ENCODE measurements at places on chromosomes 5 and 9.

DNA sequence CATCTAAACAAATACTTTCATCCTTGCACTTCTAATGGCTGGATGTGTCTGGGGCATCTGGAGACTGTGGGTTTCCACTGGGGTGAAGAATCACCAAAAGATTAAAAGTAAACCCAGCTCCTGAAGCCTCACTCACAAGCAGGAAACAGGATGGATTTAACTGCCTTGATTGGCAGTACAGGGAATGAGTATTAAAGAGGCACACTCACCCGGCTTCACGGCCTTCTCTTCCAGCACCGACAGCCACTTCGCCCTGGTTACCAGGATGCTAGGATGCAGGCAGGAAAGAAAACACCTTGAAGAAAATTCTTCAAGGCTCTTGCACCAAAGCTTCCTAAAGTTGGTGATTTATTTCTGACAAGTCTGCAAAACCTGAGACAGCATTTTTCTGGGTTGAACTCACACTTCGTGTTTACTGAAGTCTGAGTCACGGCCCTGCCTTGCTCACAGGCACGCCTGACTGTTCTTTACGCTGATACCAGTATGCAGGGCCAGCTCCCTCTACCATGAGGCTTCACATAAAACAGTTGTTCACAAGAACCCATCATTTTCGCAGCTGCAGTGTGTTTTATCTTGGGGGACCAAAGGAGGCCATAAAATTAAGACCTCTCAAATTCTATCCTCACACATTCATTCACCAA is 56.5 kb upstream of the ZNF354A start:
- no peak for DNase-seq

- no peak for DNase-seq
Observed at GRCh38 chr9:14062586-14063221, 251.2 kb downstream of the NFIB start.

DNA sequence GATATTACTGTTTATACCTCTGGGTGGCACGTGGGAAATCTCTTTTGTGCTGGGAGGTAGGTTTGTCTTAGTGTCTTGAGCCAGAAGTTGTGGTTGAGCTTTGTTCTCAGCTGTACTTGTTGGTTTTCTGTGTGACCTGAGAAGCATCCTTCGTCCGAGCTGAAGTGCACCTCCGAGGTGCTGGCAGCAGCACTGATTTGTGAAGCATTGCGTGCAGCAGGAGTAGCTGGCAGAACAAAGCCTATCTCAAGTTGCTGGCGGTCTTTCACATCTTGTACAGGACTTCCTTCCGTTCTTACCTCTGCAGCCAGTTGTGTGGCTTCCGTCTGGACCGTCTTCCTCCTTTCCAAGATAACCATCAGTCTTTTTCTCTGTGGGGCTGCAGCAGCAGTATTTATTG is 4.3 kb downstream of the PRRC2B start:
- no peak for DNase-seq

GRCh38 chr9:19985081-19985480 is 196.2 kb upstream of the SLC24A2 start:
- no peak for DNase-seq

DNA sequence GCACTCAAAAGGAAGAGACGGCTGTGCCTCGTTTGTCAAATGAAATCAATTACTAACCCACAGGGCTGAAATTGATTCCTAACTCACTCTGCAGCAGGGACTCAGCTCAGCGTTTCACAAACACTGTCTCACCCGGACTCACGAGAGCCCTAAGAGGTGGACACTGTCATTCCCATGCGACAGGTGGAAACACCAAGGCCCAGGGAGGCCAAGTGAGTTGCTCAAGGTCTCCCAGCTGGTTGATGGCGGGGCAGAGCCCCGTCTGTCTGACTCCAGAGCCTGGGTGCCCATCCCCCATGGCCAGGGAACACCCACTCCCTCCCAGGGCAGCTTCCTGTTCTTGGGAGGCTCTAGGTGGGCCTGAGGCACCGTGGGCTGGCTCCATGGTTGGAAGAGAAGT is 1.3 kb upstream of the PLPP7 start:
- DNase-seq = no peak

GRCh38 chr5:181566-181965 is 9.7 kb upstream of the LRRC14B start:
- DNase-seq = no peak

DNA sequence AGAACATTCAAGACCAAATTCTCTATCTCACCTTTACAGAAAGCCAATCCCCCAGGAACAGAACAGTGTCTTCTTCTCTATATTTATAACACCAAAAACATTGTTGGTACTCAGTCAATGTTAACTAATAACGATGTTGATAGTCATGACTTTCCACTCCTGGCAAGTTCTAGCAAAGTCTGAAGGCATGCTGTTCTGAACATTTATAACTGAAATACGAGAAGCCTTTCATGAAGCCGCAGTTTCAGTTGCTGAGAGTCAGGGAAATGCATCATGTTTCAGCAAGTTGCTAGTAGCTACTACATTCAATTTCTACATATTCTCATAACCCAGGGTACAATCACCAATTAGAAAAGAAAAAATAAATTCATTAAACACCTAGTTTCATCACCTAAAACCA is 301.4 kb downstream of the PDE4D start:
- no peak for DNase-seq

DNA sequence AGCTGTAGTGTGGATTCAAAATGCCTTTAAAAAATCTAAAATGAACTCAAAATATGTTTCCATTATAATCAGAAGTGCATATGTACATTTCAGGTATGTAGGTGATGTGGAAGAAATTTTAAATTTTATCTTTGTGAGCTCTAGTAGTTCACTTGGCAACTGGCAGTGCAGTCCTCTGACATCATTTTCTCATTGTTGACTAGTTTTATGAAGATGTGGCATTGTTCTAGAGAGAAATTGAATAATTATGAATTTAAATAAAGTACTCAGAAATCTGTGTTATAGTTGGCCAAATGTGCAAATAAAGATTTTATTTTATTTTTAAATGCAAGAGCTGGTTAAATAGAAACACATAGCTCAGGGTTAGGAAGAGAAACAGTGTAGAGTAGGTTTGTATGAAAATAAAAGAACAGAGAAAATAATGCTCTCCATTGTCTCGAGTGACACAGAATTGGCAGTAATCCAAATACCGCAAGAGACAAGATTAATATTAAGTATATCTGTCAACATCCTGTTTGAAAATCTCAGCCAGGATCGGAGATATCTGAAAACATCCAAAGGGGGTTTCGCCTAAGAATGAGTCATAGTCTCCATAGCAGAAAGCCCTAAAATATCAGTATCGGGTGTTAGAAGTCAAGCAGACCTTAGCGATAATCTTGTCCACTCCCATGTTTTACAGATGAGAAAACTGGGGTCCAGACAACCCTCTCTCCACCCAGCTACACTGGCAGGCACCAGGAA is 189.4 kb downstream of the CCDC192 start:
- DNase-seq = no peak

- DNase-seq = no peak
Observed at GRCh38 chr9:87214991-87215390, 267.7 kb upstream of the GAS1 start.

DNA sequence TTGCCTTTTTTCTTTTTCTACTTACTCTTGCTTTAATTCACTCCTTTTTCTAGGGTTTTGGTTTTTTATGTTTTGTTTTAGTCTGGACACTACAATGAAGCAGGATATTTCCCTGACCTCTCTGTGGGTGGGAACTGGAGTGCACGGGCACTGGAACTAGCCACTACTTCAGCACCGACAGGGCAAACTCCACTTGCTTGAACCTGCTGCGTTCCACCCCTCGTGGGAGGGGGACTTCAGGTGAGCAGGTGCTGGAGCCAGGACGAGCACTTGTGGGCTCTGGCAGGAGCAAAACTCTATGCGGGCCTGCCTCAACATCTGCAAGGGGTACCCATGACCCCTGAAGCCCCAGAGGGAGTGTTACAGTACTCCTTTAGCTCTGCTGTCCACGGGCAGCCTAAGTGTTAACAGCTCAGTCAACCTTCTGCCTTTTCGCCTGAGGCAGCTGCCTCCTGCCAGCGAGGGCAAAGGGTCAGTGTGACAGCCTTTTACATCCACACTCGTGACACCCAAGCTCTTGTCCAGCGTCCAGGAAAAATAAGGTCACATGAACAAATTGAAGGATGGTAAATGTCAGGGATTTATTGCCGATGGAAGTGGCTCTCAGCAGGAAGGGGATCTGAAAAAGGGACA is 144.1 kb upstream of the NFIL3 start:
- no peak for DNase-seq

DNA sequence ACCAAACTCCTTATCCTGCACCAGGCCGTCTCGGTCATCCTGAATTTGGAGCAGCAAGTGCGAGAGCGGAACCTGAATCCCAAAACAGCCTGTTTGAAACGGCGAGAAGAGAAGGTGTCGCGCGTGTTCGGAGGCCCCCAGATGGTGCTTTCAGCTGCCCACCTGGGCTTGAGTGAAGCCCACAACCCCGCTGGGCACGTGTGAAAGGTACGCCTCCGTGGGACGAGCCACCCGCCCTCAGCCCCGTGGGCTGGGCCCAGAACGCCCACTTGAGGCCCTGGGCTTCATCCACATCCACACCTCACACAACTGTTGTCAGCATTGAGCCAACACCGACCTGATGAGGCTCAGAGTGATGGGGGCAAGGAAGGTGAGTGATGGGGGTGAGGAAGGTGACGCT is 72.8 kb downstream of the INSL6 start:
- DNase-seq = no peak

DNA sequence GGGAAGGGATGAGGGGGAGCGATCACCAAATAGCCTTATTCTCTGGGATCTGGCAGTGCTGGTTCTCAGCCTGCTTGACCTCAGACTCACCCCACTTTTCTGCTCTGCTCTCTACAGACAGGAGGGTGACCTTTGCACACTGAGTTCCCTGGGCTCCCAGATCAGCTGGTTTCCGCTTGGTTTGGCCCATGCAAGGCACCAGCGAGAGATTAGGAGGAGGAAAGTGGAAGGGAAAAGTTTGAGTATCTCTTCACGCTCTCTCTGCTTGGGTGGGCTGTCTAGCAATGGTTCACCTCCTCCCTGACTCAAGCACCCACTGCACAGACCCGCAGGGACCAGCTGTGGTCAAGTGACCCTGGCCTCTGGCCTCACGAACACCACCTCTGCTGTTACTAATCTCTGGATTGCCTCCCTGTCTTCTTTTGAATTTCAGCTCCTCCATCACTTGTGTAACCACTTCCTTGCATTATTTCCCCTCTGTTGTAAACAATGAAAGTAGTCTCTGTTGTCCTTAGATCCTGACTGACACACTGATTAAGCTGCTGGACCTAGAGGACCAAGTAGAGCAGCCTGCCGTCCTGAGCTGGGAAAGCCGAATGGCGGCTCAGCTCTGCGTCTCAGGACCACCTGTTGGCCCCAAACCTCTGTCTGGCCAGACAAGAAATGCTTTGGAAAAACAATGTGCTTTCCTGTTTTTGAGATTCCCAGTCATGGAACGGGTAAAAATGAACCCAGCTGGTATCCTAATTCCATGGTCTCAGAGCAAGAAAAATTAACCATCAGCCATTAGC is 186.6 kb downstream of the CRB2 start:
- DNase-seq = no peak

- DNase-seq = no peak
Observed at GRCh38 chr9:18800579-18800978, 232.4 kb downstream of the SAXO1 start.

DNA sequence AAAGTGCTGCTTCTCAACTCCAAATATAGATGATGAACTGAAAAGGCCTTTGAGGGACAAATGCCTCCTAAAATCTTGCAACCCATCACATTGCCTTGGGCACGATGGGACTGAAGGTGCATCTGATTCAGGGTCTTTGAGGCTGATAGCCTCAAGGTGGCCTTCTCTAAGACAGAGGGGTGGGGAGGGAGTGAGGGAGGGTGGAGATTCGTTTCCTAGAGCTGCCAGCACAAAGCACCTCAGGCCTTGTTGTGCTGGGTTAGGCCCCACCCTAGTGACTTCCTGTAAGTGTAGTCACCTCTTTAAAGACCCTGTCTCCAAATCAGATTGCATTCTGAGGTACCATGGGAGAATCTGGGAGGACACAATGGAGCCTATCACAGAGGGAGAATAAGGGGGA is 57.1 kb downstream of the BARX1 start:
- DNase-seq = no peak

- no peak for DNase-seq
Observed at GRCh38 chr5:68435611-68436010, 220.1 kb downstream of the PIK3R1 start.

DNA sequence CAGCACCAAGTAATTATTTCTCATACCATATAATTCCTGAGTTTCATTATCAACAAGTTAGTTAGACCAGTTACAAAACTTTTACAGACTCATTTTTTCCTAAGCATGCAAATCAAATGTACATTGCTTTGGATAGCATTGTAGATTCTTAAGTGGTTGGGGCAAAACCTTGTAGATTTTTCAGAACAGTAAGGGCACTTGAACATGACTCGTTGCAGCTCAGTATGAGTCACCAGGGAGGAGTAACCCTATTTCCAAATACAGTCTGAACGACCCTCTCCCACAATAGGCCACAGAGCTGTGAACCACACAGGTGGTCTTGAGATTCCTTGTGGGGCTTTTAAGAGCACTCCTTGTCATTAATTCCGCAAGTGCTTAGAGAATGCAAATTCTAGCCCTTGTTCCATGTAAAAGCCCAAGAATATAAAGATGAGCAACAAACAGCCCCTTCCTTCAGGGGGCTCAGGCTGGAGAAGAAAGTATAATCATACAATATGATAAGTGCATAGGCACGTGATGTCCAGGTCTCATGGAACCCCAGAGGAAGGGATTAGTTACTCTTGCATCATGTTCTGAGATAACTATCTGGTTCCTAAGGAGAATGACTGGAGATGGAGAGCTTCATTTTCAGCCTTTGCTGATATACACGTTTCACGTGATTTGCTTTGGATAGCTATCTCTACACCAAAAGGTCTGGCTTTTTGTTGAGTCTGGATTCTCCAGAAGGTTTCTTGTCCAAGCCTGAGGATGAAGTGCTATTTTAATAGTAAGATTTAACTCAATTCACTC is 295.7 kb downstream of the KCNN2 start:
- no peak for DNase-seq

- no peak for DNase-seq
Observed at GRCh38 chr9:32487981-32488380, 38.0 kb downstream of the RIGI start.

- no peak for DNase-seq
Observed at GRCh38 chr5:2550509-2550908, 201.0 kb downstream of the IRX2 start.

- no peak for DNase-seq
Observed at GRCh38 chr5:84253946-84254345, 130.7 kb downstream of the EDIL3 start.

DNA sequence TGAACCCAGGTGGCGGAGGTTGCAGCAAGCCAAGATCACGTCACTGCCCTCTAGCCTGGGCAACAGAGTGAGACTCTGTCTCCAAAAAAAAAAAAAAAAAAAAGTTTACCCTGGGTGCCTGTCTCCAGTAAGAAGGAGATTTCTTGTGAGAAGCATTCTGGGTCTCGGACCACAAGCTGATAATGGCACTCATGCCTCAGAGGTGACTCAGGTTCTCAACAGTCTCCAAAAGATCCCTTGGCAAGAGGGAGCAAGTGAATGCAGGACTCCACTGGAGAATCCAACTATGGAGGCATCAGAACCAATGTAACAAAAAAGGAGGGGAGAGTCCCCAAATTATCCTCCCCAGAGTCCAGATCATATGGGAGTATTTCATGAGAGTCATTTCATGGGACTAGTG is 106.0 kb upstream of the LRRTM2 start:
- DNase-seq = no peak

GRCh38 chr9:117624106-117624505 is 80.1 kb upstream of the TLR4 start:
- DNase-seq = no peak

Data from stimulated activated CD4-positive, alpha-beta T cell treated with anti-CD3 and anti-CD28 coated beads, Interleukin-4, amount 100 ng/mL, for 1 hour (primary cell).